SW 1271 (cell line): ENCODE measurements at places on chromosomes 4 and X.

- DNase-seq: no peak
Measured at GRCh38 chr4:5933116-5933515, 40.2 kb upstream of the CRMP1 start.

GRCh38 chrX:37765507-37765906, 14.4 kb upstream of the CYBB start:
- DNase-seq: no peak

DNA sequence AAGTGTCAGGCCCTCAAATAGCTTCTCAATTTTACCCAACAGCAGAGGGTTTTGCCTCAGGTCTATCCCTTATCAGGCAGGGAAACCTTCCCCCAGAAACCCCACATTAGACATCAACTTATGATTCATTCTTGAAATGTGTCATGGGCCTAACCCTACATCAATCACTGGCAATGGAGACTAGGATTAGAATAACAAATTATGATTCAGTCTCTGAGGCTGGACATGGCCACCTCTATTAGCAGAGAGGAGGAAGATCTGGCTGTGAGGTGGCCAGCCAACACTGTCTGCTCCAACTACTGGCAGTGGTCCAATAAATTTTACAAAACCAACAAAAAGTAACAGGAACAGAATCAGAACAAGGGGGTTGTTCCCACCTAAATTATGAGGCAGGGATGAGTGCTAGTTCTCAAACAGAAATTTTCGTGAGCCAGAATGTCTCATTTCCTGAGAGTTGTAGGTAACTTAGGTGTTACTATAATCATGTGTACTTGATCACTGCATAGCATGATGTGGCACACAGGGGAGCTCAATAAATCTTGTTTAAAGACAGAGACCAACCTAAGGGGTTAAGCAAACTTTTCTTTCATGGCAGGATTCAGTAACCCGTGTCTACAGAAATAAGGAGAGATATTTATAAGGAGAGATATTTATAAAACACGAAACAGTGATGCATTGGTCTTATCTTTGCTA, 126.8 kb downstream of the NFKB1 start:
- peak; percentile 47 for DNase-seq

DNA sequence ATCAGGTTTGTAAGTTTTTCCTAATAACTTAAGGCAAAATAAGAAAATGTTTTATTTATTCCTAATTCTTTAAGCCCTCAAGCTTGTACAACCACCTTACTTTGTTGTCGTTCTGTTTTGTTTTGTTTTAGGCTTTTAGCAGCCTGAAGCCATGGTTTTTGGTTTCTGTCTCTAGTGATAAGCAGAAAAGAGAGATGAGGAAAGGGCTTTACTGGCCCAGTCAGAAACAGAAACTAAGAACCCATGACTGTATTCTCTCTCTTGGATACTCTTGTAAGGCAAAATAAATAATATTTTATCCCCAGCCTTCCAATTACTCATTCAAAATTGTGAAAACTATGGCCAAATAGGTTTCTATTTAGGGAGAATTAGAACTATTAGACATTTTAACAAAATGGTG, 29.4 kb downstream of the TBC1D19 start:
- no peak for DNase-seq

- no peak for DNase-seq
Measured at GRCh38 chr4:2789351-2789750, 3.5 kb upstream of the SH3BP2 start.

GRCh38 chr4:157035471-157035870, 40.5 kb upstream of the GLRB start:
- DNase-seq: no peak

DNA sequence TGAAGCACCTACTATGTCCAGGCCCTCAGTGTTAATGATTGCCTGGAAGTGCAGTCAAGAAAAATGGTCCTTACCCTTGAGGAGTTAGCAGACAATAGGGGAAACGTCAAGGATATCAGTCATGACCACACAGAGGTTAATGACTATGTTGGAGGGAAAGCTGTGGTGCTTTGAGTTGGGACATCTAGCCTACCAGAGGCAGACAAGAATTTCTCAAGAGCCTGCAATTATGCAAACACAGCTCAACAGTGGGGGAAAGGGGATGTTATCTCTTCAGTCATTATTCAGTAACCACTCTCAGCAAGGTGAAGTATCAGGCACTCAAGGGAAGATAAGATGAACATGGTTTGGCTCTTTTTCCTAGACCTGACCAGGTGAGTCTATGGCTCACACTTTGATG, 7.0 kb upstream of the FGFBP1 start:
- DNase-seq: no peak

DNA sequence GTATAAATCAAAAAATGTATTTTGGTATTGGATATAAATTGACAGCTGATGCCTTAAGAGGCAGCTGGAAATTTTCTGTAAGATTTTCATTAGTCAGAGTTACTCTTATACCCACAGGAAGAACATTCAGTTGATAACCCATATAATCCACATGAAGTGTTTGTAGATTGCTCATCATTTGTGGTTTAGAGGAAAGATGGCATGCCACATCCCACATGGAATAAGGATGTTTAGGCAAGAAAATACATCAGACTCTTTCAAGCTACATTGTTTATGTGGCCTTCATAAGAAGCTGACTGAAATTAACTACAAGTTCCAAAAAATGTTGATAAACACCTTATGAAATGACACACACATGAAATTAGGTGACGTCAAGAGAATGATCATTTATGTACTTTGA, 56.6 kb downstream of the AREG start:
- DNase-seq: peak; percentile 7

GRCh38 chr4:12177416-12177815, 748.7 kb upstream of the HS3ST1 start:
- DNase-seq: no peak
